ENCODE measurements at places on chromosomes 1 and 21.

DNA sequence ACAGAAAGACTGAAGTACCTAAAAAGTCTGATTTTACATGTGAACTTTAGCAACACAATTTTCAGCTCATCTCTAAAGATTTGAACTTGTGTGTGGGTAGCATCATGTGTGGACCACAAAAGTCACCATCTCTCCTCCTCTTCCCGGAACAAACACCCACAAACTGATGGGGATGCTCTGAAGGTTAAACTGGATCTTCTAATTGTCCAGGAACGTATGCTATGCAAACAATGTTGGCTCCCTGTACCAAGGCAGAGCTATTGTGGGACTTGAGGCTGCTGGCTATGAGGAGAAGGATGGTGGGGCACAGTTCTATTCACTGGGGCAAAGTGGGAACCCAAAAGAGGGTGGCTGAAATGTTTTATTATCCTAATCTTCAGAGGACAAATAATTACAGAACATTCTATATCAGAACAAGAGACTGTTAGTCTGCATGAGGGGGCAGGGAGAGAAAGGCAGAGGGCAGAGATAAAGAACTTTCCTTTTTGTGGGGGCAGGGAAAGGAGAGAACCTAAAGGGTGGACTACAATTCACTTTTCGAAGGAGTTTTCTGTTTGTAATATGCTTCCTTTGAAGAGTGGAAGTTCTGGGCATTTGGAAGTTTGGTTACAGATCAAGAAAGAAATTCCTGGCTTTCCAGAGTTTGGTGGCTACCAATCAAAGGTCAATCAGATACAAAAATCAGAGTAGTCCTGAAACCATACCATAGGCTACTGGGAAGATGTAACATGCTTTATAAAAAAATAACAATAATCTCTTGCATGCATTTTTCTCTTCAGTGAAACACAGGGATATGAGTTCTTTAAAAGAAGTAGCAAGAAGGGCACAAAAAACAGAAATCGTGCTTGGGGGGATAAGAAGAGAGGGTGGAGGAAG is 62.9 kb downstream of the GADD45A start:
- DNase-seq: no peak

DNA sequence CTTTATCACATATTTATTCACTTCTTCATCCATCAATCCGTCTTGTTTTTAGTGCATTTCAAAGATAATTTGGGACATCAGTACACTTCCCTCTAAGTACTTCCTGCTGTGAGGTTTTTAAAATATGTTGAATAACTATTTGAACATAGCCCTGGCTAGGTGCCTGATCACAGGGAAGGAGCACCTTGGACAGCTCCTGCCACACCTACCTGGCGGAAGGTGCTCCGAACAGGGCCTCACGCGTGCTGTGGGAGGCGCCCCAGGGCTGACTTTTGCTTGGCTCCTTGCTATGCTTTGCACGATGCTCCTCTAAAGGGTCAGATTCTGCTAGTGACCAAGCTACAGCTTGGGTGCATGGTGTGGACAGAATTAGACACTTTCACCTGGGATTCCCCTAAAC is 4.9 kb upstream of the ATXN7L2 start:
- no peak for DNase-seq

GRCh38 chr1:111719135-111719534 is 20.1 kb downstream of the INKA2 start:
- DNase-seq: no peak

DNA sequence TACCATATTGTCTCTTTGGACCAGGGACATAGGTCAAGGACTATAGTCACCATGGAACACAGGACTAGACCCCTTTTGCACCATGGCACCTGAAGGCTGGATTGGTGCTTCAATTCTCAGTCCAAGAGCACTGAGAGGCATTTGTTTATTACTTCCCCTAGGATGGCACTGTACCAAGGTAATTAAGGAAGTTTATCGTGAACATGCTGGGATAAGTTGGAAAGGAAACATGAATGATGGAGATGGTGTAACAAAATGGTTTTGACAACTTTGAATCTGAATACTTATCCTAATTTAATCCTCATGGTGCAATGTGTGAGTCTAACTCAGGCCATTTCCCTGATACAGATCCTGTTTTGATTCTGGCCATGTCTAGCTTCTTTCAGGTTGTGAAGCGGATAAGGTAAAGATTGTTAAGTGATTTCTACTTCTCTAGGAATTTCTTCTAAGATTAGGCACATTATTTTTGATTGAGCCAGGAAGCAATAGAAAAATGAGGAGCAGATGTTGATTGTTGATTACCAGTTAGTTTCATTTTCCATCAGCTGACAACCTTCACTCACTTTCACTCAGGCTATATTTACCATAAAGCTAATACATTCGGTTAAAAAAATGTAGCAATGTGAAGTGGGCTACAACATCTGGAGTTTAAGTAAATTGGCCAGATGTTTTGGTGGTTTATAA is 37.3 kb upstream of the SIPA1L2 start:
- DNase-seq: no peak

DNA sequence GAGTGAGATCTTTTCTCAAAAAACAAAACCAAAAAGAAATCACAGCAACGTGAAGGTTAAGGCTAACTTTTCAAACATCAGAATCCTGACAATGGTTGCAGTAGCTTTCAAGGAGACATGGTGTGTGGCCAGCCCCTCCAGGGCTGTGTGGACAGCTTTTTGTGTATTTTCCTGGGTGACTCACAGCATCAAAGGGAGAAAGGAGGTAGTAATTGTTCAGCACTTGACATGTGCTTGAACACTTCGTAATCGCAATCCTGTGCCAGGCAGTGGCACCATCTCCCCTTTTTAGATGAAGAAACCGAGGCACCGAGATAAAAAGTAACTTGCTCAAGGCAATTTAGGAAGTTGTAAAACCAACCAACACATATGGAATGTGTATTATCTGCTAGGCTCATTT is 10.3 kb downstream of the NBL1 start:
- no peak for DNase-seq

DNA sequence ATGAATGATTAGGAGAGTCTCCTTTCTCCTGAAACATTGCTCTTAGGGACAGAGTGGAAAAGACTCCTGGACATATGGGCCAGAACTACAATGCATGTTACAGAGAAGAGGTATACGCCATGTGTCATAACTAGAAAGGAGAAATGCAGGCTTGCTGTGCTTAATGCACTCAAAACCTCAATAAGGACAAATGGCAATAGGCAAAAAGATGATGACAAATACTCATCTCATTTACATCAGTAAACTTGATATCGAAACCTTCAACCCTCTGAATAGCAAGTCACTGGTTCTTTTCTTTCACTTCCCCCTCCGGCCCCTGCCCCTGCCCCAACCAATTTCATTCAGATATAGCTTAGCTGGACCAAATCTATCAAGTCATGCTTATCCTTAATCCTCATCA is 1.9 kb upstream of the GPR88 start:
- DNase-seq: no peak

DNA sequence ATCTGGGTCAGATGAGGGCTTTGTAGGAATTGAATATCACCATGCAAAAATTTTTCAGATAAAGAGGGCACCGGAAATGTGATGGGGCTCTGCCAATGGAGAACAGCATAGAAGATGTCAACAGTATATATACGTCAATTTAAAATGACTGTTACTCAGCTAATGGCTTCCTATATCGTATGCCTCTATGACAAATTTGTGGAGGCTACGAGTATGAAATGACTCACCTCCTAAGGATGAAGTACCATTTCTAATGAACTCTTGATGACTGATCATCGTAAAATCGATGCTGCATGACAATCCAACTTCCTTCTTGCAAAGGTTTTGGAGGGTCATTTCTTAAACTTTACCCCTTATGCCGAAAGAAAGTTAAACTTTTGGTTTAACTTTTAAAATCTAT is 450.3 kb upstream of the ZP4 start:
- DNase-seq: no peak

- no peak for DNase-seq
These were observed 50.5 kb downstream of the C1orf21 start for GRCh38 chr1:184437291-184437690.

DNA sequence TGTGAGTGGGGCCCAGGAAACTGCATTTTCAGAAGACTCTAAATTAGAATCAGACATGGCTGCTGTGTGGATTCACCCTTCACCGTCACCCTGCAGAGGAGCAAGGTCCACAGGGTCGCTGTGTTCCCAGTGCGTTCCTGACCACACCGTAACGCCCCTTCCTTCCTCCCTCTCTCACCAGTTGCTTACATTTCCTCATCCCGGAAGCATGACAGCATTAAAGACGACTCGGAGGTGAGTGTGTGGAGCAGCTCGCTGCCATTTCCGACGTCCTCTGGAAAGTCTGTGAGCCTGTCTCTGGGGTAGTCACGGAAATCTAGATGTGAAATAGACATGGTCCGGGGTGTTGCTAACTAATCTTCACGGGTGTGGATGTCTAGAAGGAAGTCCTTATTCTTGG is 45.9 kb downstream of the FAAP20 start:
- no peak for DNase-seq

- DNase-seq: no peak
These were observed 27.8 kb downstream of the UCK2 start for GRCh38 chr1:165855010-165855838.

DNA sequence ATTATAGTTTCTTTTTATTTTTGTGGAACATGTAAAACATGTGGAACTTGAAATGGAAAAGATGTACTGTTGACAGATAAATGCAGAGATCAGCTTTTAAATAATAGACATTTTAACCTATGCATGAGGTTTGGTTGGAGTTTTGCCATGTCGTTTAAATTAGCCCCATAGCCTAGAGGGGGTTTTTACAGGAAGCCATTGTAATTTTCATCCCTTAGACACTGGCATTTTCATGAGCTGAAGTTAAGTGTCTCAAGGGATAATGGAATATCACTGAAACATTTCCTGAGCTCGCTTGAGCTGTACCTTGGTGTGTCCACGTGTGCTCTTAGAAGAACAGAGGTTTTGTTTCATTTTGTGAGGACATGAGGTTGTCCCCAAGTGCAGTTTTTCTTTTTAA is 54.2 kb downstream of the HMCN1 start:
- no peak for DNase-seq

GRCh38 chr21:32732544-32732943 is 4.7 kb upstream of the SYNJ1 start:
- DNase-seq: no peak

DNA sequence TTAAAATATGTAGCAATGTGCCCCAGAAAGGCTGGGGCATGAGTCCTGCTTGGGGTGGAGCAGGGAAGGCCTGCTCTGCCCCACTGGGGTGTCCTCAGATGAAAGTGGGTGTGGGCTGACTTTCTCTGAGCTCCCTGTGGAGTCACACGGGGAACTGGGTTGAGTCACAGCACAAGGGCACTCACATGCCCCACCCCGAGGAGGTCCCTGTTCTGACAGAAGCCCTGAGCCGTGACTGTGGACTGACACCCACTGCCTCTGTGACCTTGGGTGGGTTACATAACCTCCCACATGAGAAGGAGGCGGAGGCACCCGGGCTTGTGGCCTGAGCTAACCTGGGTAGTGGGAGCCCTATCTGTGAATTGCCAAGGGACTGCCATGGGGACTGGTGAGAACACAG is 52.5 kb upstream of the TINAGL1 start:
- no peak for DNase-seq

GRCh38 chr1:212285685-212286555 is 710 bp downstream of the PPP2R5A start:
- peak; percentile 51 for DNase-seq

GRCh38 chr21:38148046-38148445 is 108.7 kb upstream of the KCNJ15 start:
- no peak for DNase-seq

DNA sequence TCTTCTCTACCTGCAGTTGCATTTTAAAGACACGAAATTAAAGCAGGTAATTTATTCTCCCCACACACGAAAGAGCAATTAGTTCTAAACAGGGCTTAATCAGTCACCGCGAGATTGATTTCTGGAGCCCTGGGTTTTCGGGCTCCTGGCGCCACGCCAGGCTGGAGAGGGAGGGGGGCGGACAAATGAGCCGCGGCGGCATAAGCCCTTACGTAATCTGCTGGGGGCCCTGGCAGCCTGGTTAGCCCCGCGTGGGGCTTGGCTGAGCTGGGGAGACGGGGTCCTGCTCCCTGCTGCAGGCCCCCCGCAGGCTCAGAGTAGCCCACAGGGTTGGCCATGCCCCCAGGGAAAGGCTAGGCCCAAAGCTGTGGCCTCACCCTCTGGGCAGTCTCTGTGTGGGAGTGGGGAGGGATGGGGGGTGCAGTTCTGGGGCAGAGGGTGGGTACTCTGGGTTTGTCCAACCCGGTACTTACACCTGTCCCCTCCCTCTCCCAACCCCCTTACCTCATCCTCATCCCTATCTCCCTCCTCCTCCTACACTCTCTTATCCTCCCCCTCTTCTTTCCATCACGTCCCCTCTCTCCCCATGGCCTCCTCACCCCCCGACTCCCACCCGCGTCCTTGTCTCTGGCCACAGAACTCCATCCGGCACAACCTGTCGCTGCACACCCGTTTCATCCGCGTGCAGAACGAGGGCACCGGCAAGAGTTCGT is 19.9 kb downstream of the FOXO6 start:
- no peak for DNase-seq

DNA sequence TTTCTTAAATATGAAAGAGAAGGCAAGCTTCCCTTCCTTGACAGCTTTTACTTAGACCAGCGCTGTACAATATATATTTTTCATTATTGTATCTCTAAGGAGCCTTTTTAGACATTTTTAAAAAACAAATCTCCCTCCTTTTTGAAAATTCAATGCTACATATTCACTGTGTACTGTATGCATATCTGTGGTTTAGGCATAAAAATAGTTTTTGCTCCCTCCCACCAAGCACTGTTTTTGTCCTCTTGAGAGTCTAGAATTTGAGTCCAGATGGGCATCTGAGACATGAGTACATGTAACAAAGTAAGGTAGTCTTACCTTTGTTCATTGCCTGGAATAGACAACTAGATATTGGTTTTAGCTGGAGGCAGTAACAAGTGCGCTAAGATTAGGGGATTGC is 488.5 kb upstream of the RUNX1 start:
- no peak for DNase-seq

- no peak for DNase-seq
These were observed 153.0 kb upstream of the WNT4 start for GRCh38 chr1:22295856-22296255.

DNA sequence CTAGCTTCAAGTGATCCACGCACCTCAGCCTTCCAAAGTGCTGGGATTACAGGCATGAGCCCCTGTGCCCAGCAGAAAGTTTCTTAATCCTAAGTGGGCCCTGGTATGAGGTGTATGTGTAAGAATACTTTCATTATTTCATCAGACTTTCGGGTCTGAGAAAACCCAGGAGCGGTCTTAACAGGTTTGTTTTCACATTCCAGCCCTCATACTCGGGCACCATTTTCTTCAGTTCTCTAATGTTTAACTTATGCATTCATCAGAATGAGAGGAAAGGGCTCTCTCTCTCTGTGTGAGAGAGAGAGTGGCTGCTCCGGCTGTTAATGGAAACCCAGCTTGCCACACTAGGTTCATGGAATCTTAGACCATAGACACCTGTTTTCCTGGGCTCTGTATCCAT is 4.2 kb upstream of the PADI1 start:
- no peak for DNase-seq

Measured in stimulated activated CD4-positive, alpha-beta T cell treated with anti-CD3 and anti-CD28 coated beads, Interleukin-12 subunit alpha, Interleukin-12 subunit beta, amount 100 ng/mL, for 24 hours (primary cell).